Dermis microvascular lymphatic vessel endothelial cell (primary cell): ENCODE measurements at places on chromosomes 12 and 14. TPM values are rescaled to one million over a fixed set of nuclear protein-coding genes. Genes with fewer than 3 reads are reported as not detected.
A peak's percentile ranks its signal among the peaks of the same experiment; 100 is the strongest.

GRCh38 chr12:64451687-64452558, at the start of gene TBK1:
TBK1 (plus strand) TSS chr12:64452120; CDS start chr12:64455871, 3,751 bp downstream.
- peak; percentile 60 for DNase-seq

- peak; percentile 67 for DNase-seq
Measured at GRCh38 chr12:43882578-43883178, 46.8 kb downstream of the TMEM117 start.

DNA sequence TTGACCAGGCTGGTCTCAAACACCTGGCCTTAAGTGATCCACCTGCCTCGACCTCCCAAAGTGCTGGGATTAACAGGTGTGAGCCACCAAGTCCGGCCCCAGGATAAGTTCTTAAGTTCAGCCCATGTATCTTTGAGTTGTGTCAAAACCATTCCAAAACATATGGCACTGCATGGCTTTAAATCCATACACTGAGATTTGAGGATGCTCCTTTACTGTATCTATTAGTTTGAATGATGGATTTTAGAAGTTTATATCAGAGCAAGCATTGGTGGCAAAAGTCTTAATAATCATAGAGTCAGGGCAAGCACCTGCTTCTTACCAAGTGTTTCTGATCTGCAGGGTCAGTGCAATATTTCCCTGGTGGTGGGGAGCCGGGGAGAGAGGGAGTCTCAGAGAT, 6.1 kb downstream of the KRT6B start:
- DNase-seq, result no peak

- DNase-seq, result no peak
Measured at GRCh38 chr14:90629471-90629870, 186.8 kb downstream of the TTC7B start.

The GLTP gene
- total RNA-seq, result 45.6 and 45.9 TPM in 2 replicates

The EP400 gene
- total RNA-seq, result 5.9 and 10.7 TPM in 2 replicates

The WSCD2 gene
- total RNA-seq, result not detected in 2 replicates
